Naive thymus-derived CD8-positive, alpha-beta T cell (primary cell): ENCODE measurements at places on chromosomes 16 and 17.

DNA sequence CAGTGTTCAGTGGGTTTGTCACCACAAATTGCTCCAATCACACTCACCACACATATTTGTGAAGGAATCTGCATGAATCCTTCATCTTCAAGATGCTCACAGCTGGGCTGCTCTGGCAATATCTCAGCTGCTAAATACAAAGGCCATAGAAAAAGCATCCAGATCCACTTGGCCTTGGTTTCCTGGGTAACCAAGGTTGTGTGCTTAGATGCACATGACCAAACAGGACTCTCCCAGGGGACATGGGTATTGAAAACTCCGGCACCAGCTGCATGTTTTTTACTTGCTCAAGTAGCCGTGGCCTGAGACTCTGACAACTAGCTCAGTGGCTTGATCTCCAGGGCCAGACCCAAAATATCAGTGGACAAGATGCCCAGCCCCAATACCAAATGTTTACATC is 131.3 kb downstream of the CBLN1 start:
- no peak for DNase-seq

DNA sequence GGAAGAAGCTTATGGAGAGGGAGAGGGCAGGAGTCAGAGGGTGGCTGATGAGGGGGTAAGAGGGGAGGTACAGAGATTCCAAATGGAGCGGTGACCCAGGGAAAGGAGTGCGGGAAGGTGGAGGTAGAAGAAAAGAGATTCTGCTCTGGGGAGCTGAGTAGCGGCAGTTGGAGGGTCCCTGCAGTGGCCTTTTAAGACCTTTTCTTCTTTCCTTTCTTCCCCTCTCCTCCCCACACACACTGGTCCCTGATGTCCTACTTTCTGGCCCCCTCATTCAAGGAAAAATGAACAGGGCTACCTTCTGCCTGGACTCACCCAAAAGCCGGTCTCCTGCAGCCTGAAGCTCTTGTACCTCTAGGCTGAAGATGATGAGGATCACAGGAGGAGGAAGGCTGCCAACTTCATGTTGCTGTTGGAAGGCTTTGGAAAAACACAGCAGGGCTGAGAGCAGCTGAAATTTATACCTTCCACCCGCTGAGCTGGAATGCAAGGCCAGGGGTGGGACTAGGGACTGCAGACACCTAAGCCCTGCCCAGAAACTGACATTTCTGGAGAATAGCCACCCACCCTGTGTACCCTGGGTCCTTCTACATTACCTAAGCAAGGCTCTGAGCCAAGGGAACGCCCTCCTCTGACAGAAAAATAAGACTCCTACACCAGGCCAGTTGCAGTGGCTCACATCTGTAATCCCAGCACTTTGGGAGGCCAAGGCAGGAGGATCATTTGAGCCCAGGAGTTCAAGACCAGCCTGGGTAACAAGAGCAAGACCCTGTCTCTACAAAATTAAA is 9.4 kb upstream of the HEATR6 start:
- no peak for DNase-seq

GRCh38 chr17:79777894-79778503 is at the start of gene CBX2:
TSS of gene CBX2 (plus strand) at chr17:79778148. CDS start at chr17:79778236, 88 bp downstream.
- peak; percentile 86 for DNase-seq

DNA sequence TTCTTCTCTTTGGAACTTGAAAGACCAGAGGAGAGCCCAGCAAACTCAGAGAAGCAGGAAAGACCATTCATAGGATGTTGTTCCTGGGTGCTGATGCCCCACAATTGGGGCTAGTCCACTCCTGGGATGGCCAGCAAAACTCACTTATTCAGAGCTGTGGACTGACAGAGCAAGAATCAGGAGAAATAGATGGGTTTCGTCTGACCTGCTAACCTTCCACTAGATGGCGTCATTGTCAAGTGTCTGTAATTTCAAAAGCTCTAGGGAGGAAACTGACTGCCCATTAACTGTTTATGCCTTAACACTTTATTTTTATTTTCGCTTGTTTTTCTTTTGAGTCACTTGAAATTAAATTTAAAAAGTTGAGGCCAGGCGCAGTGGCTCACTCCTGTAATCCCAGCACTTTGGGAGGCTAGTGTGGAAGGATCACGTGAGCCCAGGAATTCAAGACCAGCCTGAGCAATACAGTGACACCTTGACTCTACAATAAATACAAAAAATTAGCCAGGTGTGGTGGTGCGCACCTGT is 28.7 kb upstream of the MILR1 start:
- DNase-seq: no peak

DNA sequence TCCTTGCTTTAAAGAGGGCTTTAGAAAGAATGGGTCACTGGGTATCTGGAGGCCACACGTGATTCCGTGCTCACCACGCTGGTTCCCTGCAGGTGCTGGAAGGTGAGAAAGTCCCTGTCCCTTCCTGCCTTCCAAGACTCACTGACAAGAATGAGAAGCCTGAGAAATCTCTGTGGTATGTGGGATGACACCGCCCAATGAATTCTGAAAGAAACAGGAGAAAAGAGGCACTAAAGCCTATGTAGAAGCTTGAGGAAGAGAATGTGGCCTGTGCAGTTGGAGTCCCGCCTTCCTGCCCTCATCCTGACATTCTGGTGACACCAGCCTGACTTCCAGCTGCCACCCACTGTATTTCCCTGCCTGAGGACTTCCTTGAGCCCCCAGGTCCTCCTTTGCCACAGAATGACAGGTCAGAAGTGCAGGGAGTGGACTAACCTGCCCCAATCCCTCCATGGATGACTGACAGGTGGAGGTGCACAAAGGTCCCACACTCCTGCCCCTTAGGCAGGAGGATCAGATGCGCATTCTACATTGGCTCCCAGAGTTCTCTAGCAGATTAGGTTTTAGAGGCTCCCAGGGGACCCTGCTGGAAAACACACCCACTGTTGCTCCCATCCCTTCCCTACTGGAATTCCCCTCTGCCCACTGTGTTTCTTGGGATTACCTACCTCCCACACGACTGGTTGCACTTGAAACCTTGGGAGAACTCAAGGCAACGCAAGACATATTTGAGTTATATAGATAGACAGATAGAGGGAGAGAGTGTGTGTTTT is 38.6 kb upstream of the TENT4B start:
- DNase-seq: no peak

- DNase-seq: no peak
Measured at GRCh38 chr16:66599726-66600125, 4.8 kb upstream of the CMTM3 start.

GRCh38 chr16:88939245-88939971 is 37.6 kb downstream of the CBFA2T3 start:
- no peak for DNase-seq

- peak; percentile 14 for DNase-seq
Measured at GRCh38 chr16:66486773-66487579, 59.9 kb downstream of the BEAN1 start.

- DNase-seq: no peak
Measured at GRCh38 chr17:4973256-4974114, 5.9 kb upstream of the SPAG7 start.

- no peak for DNase-seq
Measured at GRCh38 chr16:79628988-79629387, 28.5 kb upstream of the MAF start.

DNA sequence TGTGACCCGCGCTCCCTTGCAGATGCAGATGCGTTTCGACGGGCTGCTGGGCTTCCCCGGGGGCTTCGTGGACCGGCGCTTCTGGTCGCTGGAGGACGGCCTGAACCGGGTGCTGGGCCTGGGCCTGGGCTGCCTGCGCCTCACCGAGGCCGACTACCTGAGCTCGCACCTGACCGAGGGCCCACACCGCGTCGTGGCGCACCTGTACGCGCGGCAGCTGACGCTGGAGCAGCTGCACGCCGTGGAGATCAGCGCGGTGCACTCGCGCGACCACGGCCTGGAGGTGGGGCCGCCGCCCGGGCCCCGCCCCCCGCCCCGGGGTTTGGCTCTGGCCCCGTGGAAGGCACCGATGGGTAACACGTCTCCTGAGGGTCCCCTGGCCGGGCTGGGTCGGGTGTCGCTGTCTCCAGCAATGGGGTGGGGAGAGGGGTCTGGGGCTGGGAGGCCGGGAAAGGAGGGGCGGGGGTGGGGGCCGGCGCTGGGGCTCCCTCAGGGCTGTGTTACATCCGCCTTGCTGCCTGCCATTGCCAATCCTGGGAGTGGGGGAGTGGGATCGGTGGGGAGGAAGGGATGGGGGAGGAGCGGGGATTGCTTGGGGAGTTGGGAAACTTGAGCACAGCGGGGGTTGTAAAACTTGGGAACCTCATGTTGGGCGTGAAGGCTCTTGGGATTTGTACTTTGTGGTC is 737 bp downstream of the NUDT16L1 start:
- DNase-seq: no peak

- no peak for DNase-seq
Measured at GRCh38 chr16:49345829-49346228, 27.8 kb upstream of the C16orf78 start.

- DNase-seq: no peak
Measured at GRCh38 chr16:61654962-61655361, 381.3 kb downstream of the CDH8 start.

DNA sequence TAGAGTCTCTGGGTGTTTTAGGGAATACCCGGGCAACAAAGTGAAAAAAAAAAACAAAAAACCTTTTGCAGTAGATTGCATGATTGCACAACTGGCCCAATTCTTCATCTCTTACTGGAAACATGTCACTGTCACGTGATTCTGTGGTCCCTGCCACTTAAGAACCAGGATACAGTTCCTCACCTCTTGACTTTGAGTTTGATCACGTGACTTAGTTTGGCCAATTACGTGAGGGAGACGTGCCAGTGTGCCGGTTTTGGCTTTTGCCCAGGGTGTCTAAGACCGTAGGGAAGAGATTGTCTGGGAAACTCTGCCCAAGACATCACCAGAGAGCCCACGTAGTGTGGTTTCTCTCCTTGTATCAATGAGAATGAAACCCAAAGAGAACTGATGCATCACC is 88.7 kb downstream of the GRIN2A start:
- DNase-seq: no peak

DNA sequence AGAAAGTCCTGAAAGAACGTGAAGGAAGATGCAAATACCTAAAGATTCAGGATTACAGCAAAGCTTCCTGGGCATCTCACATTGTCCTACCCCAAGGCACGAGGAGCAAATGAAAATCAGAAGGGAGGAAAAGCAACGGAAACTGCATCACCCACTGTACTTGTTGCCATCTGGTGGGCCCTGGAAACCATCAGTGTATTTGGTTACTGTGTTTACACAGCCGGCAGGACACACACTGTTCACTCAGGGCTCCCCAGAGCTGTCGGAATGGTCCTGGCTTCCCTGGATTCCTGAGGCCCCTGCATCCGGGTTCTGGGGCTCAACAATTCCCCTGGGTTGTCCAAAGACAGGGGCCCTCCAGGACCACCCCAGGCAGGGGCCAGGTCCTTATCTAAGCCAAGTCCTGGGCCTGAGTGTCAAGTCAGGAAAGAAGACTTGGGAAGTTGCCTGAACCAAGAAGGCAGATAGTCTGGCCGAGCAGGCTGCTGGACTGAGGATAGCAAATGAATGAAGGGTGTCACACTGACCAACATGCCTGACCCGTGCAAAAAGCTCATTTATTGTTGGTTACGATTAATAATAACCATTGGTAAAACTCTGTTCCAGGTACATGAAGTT is 52.8 kb downstream of the SOX9 start:
- DNase-seq: no peak

DNA sequence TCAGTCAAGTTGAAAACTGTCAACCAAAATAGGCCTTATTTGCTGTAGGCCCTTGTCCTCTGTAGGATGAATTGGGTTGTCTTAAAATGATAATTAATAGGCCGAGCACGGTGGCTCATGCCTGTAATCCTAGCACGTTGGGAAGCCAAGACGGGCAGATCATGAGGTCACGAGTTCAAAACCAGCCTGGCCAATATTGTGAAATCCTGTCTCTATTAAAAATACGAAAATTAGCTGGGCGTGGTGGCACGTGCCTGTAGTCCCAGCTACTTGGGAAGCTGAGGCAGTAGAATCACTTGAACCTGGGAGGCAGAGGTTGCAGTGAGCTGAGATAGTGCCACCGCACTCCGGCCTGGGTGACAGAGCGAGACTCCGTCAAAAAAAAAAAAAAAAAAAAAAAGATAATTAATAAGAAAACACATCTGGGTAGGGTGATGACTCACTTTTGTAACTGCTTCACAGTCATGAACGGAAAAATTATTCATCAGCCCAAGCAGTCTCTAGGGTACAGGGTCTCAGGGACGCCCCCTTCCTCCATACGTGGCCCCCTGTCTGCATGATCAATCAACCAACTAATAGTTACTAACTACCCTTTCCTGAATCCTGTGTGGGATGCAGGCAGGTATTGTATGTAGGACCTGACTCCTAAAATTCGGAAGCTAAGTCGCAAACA is 137.0 kb upstream of the RCVRN start:
- DNase-seq: no peak

- DNase-seq: no peak
Measured at GRCh38 chr16:65634291-65634690, 512.4 kb upstream of the CDH11 start.

GRCh38 chr17:48586355-48587258 is 3.4 kb downstream of the HOXB3 start:
- DNase-seq: no peak

- no peak for DNase-seq
Measured at GRCh38 chr17:82217530-82218204, 5.0 kb upstream of the CCDC57 start.

GRCh38 chr17:61251939-61252865 is 147.4 kb upstream of the TBX2 start:
- no peak for DNase-seq

DNA sequence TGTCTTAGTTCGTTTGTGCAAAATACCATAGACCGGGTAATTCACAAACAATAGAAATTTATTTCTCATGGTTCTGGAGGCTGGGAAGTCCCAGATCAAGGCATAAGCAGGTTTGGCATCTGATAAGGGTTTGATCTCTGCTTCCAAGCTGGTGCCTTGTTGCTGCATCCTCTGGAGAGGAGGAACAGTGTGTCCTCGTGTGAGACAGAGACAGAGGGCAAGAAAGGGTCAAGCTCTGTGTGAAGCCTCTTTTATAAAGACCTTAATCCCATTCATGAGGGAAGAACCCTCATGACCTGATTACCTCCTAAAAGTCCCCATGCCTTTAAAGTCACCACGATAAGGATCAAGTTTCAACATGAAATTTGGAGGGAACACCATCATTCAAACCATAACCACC is 55.8 kb upstream of the TANC2 start:
- no peak for DNase-seq

DNA sequence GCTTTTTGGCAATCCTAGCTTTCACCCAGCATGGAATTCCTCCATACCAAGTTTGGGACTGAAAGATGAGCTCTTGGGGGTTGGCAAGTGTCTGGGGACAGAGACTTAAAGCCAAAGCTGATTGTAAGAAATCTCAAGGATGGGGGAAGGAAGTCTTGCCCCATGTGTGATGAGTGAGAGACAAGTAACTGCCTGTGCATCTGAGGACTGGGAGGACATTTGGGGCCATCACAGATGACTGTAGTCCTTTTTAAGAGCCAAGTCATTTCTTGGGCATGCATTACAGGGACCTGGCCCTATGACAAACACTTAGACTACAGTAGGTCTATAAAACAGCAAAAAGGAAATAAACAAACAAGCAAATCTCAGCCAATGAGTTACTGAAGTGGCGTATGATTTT is 36.3 kb upstream of the CCL2 start:
- DNase-seq: no peak

GRCh38 chr16:77611386-77611785 is 110.9 kb upstream of the NUDT7 start:
- DNase-seq: no peak

GRCh38 chr16:88613911-88614817 is 24.2 kb upstream of the IL17C start:
- DNase-seq: no peak
